GM04504 (cell line): ENCODE measurements at places on chromosomes 4 and X.

GRCh38 chr4:162959046-162959445 lies 207.6 kb downstream of the NAF1 start:
- DNase-seq: no peak

GRCh38 chrX:115011428-115011827 lies 6.0 kb downstream of the IL13RA2 start:
- DNase-seq: no peak

- no peak for DNase-seq
Measured at GRCh38 chr4:3307891-3308575, 15.2 kb downstream of the RGS12 start.

DNA sequence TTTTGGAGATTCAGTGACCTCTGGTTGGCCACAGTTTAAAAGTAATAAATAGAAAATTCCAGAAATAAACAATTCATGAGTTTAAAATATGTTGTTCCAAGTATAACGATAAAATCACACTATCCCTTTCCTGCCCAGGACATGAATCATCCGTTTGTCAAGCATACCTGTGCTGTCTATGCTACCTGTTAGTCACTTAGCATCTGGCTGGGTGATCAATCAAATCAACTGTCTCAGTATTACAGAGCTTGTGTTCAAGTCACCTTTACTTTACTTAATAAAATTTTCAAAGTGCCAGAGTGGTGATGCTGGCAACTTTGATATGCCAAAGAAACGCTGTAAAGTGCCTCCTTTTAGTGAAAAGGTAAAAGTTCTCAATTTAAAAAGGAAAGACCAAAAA lies 979.5 kb upstream of the NDST4 start:
- no peak for DNase-seq

DNA sequence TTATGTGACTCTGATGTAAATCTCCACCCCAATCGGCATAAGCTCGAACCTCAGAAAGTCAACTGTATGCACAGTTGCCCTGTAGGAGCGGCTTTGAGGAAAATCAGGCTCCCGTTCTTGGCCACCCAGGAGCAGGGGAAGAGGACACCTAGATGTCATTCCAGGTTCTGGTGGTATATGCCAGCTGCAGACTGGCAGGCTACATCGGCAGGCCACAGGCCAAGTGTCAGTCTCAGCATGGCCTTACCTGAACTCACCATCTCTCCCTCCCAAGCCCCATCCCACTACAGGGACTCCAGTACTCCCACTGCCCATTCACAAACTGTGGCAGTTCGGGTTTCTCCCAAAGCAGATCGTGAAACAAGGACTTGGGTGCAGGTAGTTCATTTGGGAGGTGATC lies 428.1 kb downstream of the BCOR start:
- DNase-seq: no peak

- DNase-seq: no peak
Measured at GRCh38 chr4:18314731-18315130, 293.2 kb upstream of the LCORL start.
